Right cardiac atrium (tissue), 5 donors: ENCODE measurements at places on chromosomes 7 and 10. TPM values are rescaled to one million over a fixed set of nuclear protein-coding genes. Genes with fewer than 3 reads are reported as not detected.
A peak's percentile ranks its signal among the peaks of the same experiment; 100 is the strongest.

- peak; percentile 78 for DNase-seq
These were observed 111.6 kb downstream of the MAD1L1 start for GRCh38 chr7:2120841-2121830.

- no peak for DNase-seq
These were observed 116.9 kb upstream of the GDF10 start for GRCh38 chr10:47182934-47183703.

DNA sequence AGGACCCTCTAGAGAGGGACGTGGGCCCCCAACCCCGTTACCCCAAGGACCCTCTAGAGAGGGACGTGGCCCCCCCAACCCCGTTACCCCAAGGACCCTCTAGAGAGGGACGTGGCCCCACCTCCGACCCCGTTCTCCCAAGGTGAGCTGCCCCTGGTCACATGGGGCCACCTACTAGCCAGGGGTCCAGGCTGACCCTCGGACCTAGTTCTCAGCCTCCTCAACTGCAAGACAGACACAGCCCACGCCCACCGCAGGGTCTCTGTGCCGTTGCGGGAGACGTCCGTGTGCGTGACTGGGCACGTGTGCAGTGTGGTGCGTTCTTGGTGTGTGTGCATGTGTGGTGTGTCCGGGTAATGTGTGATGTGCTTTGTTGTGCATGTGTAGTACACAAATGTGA lies 21.6 kb upstream of the UTF1 start:
- DNase-seq = no peak

The PIP gene
- total RNA-seq = not detected

GRCh38 chr10:80265740-80266512 lies 23.5 kb downstream of the MAT1A start:
- no peak for DNase-seq

- DNase-seq = no peak
These were observed 23.6 kb downstream of the HECW1 start for GRCh38 chr7:43136064-43136463.

DNA sequence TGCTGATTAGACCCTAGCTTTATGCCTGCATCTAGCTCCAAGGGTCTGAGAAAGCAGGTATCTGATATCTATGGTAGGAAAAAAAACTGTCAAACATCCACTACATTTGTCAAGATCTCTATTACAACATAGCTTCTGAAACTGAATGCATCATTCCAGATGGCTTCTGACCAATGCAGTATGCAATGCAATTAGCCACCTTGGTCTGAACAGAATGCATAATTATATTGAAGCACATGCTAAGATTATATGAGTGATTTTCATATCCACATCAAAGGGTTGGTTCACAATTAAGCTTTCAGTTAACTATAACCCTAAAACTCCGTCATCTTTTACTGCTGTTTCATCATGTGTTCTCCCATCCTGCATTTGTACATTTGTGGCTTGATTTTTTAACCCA lies 271.4 kb downstream of the POLR1F start:
- DNase-seq = no peak

The TMEM184A gene
- total RNA-seq = not detected

DNA sequence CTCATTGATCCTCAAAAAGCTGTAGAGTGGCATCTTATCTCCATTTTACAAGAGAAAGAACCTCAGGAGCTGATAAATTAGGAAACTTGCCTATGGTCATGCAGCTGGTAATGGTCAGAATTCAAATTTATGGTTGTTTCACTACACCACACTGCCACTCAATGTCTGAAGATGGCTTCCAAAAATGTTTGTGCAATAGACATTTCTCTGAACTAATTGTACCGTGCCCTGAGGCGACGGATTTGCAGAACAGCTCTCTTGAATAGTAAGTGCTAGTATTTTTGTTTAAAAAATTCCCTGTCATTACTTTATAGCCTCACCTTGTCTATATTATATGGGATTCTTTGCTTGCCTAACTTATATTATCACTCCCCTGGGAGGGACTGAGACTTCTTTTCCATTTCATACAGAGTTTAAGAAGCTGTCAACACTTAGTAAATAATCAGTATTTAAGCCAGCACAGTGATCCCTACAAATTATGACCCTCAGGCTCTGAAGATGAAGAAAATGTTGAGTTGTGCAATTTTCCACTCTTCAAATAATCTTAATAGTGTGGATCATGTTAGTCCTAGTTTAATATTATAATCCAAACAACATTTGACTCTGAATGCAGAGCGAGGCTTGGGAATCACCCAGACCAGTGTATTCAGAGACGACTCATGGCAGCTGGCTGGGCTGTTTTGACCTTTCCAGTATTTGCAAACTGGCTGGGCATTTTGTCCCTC lies 346.6 kb downstream of the PTEN start:
- no peak for DNase-seq

DNA sequence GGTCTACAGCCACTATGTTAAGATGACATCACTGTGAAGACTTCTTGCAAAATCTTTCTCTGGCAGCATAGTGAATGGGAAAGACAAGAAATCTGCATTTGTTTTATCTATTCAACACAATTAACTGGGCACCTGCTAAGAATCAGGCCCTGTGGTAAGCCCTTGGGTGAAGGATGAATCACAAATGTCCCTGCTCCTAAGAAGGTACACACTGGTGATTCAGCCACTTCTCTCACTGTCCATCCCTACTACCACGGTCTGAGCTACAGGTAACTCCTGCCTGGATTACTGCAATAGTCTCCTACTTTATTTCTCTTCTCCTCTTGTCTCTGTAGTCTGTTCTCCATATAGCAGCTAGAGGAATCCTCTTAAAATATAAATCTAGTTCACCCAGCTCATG lies 116.1 kb downstream of the HIBADH start:
- no peak for DNase-seq

DNA sequence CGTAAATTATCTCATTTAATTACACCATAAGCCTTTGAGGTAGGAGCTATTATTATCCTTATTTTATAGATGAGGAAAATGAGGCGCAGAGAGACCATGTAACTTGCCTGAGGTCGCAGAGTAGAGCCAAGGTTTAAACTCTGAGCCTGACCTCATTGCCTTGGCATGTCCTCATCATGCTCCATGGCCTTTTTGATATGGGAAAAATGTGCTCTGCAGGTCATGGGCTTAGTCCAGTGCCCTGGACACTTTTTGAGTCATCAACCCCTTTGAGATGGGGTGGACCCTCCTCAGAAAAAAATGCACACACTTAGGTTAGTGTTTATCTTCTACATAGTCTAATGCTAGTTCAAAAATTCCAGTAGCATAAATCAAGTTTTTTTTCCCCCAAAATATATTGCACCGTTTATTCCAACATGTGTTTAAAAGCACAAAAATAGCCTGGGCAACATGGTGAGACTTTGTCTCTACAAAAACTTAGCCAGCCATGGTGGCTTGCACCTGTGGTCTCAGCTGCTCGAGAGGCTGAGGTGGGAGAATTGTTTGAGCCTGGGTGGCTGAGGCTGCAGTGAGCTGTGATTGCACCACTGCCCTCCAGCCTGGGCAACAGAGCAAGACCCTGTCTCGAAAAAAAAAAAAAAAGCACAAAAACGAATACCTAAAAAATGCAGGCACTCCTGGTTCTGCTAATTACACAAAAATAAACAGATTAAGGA lies 28.6 kb upstream of the TMEM178B start:
- no peak for DNase-seq

- DNase-seq = no peak
These were observed 178.4 kb upstream of the TARP start for GRCh38 chr7:38451840-38452239.

- DNase-seq = no peak
These were observed 22.4 kb downstream of the ATXN7L1 start for GRCh38 chr7:105853931-105854419.
